ENCODE measurements at places on chromosomes 16 and 17. TPM values are rescaled to one million over a fixed set of nuclear protein-coding genes. Genes with fewer than 3 reads are reported as not detected.

DNA sequence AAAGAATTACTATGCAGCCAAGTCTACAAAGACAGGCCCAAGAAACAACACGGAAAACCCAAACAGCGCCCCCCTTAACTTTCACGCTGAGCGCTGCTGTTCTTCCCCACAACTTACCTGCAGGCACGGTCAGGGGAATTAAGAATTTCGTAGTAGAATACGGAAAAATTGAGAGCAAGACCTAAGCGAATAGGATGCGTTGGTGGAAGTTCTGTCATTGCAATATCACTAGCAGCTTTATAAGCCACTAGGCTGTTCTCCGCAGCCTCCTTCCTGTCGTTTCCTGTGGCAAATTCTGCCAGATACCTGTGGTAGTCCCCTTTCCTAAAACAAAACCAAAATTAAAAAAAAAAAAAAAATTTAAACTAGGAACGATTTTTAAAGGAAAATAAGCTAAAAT, 39.0 kb downstream of the YWHAE start:
- no peak for DNase-seq

DNA sequence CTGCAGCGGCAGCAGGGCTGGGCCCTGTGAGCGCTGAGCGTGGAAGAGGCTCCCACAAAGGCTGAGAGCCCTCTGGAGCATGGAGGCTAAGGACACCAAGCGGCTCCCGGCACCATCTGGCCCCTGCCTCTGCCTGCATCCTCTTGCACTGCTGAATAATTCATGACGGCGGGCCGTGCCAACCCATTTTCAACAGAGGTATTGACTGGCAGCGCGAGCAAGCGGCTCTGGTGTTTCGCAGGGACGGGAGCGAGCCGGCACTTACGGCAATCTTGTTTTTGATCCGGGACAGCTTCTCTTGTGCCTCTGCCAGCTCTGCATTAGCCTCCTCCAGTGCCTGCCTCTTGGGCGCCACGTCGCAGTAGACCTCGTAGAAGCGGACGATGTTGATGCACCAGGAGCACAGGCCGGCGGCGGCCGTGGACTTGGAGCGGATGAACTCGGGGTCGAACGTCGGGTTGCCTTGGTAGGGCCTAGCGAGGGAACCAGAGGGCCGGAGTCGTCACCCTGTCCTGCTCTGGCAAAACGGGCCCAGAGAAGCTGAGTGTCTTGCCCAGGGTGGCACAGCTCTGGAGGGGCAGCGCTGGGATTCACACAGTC, 80.4 kb downstream of the PGS1 start:
- no peak for DNase-seq

DNA sequence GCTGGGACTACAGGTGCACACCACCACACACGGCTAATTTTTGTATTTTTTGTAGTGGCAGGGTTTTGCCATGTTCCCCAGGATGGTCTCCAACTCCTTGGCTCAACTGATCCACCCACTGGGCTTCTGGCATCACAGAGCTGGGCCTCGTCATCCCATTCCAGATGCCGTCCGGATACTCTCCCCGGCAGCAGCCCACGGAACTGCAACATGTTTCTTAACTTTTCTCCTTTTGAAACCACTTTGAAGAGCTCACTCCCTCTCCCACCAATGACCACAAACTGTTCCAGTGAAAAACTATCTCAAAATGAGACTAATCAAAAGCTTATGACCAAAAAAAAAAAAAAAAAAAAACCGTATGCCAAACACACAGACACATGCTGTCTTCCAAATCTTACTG, 17.6 kb downstream of the PEMT start:
- no peak for DNase-seq

- no peak for DNase-seq
These were observed 5.4 kb upstream of the CYLD start for GRCh38 chr16:50736448-50736847.

DNA sequence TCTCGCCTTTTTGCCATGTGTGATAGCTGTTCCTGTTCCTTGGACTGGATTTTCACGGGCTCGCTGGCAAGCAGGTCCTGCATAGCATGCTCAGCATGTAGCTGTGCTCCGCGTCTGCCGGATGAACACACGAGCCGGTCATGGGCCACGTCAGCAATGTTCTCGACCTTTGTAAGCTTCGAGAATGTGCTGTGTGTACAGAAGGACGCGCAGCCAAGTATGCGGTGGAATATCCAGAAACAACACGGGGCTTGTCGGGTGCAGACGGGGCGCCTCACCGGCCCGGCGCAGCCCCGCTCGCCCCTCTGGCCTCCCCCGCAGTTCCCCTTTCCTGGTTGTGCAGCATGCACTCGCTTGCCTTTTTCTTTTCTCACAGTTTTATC, 42.2 kb downstream of the RPTOR start:
- DNase-seq: no peak

- DNase-seq: no peak
These were observed 14.1 kb downstream of the KRT39 start for GRCh38 chr17:40952661-40953060.

- no peak for DNase-seq
These were observed 5.2 kb downstream of the RND2 start for GRCh38 chr17:43030137-43030767.

- no peak for DNase-seq
These were observed 65.1 kb downstream of the EFCAB13 start for GRCh38 chr17:47388825-47389224.

DNA sequence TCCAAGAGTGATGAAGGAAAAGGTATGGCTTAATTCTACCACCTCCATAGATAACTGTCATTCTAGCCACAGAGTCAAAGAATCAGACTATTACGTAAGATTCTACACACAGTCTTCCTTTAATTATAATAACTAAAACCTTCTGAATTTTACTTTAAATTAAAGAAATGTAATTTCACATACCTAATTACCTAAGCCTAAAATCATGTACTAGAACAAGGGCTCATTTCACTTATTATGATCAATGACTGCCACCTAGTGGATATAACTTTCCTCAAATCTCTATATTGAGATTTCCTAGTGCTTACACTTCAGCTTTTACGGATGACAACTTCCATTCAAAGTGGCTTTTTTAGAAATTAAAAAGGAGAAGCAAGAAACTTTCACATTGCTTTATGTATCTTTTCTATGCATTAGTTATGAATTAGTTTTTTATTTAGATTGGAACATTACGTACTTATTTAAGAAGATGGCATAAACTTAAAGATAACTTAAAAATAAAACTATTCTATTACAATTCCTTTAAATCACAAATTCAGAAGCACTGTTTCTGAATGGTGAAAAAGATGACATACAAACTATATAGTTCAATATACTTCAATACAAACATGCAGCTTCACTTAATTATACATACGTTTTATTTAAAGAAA, 18.2 kb upstream of the ABCA10 start:
- peak; percentile 76 for DNase-seq

DNA sequence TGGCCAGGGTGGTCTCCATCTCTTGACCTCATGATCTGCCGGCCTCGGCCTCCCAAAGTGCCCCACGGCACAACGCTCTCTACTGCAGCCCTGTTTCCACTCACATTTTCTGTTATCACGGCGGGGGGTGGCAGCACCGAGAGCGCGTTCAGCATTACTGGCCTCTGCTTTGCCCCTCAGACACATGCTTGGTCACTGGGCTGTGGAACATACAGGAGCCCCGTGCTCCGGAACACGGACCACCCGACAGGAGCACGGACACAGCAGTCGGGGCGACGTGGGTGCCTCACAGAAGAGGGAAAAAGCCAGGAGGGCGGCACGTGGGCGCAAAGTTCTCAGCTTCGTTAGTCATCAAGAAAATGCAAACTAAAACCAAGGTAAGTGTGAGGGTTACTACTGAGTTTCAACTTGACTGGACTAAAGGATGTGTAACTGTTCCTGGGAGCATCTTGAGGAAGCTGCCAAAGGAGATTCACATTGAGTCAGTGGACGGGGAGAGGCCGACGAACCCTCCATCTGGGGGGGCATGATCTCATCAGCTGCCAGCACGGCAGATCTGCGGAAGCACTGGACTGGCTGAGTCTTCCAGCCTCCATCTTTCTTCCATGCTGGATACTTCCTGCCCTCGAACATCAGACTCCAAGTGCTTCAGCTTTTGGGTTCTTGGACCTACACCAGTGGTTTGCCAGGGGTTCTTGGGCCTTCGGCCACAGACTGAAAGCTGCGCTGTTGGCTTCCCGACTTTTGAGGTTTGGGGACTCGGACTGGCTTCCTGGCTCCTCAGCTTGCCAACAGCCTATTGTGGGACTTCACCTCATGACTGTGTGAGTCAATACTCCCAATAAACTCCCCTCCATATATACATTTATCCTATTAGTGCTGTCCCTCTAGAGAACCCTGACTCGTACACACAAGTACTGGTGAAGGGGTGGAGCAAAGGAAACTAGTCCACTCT, 106.8 kb downstream of the ZNF778 start:
- no peak for DNase-seq

- DNase-seq: no peak
These were observed 53.1 kb downstream of the CMIP start for GRCh38 chr16:81497690-81498089.

Gene APOH
- total RNA-seq: 3.7 TPM

Gene ANKRD40CL
- 2.8 TPM for total RNA-seq

Gene NOD2
- total RNA-seq: 4.7 TPM

Gene KRT9
- not detected for total RNA-seq

Gene ARL5C
- not detected for total RNA-seq

Gene C1QTNF8
- not detected for total RNA-seq

Gene ABCA9
- 38.5 TPM for total RNA-seq

Gene SLC16A13
- total RNA-seq: not detected

Gene TBC1D28
- not detected for total RNA-seq

Gene KRT31
- not detected for total RNA-seq

Gene OGFOD1
- 16.3 TPM for total RNA-seq

Measured in stomach (tissue), 19 donors.